ENCODE measurements at places on chromosomes 6 and 20.

- no peak for DNase-seq
Observed at GRCh38 chr20:60052322-60052721, 94.1 kb downstream of the CDH26 start.

GRCh38 chr6:150631984-150632642 lies 32.4 kb downstream of the PLEKHG1 start:
- no peak for DNase-seq

- DNase-seq = no peak
Observed at GRCh38 chr20:60883496-60883895, 368.6 kb upstream of the CDH4 start.

DNA sequence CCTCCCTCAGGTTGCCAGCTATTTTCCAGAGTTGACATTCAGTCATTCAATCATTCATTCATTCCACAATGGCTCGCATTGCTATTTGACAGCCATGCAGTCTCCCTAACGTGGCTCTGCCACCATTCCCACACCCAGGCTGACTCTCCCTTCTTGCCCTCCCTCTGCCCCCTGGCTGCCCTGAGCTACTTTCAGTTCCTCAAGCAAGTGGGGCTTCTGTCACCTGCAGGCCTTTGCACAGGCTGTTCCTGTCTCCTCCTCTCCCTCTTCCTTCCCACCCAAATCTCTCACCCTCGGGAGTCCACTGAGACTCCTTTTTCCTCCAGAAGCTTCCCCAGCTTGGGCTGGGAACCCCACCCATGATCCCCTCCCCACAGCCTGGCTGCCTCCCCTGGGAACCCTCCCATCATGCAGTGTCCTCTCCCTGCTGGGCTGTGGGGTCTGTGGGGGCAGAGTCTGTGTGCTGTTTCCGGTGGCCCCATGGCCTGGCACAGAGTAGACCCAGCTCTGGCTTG lies 2.6 kb downstream of the PACSIN1 start:
- no peak for DNase-seq

DNA sequence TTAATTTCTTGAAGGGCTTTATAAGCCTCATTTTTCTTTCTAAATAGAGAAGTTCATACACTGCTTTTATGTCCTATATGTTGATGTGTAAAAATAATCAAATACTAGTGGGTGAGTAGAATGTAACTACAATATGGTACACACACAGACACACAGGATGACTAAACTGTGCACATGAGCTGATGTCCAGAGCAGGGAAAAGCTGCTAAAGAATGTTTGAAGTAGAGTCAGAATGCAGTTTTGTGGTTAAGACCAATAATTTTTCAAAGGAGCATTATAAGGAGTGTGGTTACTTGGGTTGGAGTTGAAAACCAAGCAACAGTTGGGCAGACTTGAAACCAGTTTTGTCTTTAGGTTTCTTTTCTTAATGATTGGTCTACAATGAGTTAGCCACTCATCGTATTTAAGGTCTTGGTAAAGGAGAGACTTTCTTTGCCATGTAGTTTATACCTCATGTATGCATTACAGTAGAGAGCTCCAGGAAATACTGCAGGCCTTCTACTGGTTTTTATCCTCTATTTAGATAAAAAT lies 196.6 kb downstream of the ESR1 start:
- DNase-seq = no peak

GRCh38 chr6:122400121-122400450 lies 634 bp downstream of the HSF2 start:
- DNase-seq = no peak

DNA sequence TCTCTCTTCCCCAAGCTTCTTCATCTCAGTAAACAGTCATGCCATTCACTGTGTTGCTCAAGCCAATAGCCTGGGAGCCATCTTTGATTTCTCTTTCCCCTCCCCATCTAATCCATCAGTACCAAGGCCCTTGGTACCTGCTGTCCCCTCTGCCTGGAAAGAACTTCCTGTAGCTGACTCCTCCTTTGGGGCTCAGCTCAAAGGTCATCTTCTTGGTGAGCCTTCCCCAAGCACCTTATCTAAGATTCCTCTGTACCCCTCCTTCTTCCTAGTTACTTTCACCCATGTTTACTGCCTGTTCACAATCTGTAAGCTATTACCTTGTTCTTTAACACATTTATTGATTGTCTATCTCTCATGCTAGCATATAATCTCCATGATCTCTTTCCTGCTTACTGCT lies 3.5 kb downstream of the AARS2 start:
- no peak for DNase-seq

DNA sequence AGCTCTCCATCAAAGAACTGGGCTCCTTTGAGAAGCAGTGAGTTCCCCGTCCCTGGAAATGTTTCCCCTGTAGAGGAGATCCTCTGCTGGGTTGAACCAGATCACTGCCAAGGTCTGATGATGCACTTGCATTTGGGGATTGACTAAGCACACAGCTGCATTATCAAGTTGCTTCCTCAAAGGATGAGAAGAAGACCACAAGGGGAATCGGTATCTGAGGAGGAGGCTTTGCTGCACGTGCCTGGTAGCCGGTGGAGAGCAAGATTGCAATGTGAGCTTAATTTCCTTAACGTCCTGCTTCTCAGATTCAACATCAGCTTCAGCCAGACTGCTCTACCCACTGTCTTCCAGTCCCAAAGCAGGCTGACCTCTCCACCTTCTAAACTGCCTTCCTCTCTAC lies 128.8 kb upstream of the STMND1 start:
- DNase-seq = no peak

Data from GM12891 (cell line).